A172 (cell line): ENCODE measurements at places on chromosomes 6 and 20. TPM values are rescaled to one million over a fixed set of nuclear protein-coding genes. Genes with fewer than 3 reads are reported as not detected.

Gene CRISP2
- total RNA-seq: not detected in 2 replicates

- no peak for DNase-seq
Observed at GRCh38 chr6:160160450-160160849, 38.8 kb downstream of the SLC22A1 start.

GRCh38 chr6:170369403-170369802 is 62.8 kb downstream of the FAM120B start:
- no peak for DNase-seq

Gene UNC5CL
- total RNA-seq: 0.62 TPM in 1 of 2 replicates, not detected in the other

GRCh38 chr6:75933387-75933975 is 139.0 kb downstream of the IMPG1 start:
- no peak for DNase-seq

Gene SLA2
- total RNA-seq: 0.17 TPM in 1 of 2 replicates, not detected in the other

DNA sequence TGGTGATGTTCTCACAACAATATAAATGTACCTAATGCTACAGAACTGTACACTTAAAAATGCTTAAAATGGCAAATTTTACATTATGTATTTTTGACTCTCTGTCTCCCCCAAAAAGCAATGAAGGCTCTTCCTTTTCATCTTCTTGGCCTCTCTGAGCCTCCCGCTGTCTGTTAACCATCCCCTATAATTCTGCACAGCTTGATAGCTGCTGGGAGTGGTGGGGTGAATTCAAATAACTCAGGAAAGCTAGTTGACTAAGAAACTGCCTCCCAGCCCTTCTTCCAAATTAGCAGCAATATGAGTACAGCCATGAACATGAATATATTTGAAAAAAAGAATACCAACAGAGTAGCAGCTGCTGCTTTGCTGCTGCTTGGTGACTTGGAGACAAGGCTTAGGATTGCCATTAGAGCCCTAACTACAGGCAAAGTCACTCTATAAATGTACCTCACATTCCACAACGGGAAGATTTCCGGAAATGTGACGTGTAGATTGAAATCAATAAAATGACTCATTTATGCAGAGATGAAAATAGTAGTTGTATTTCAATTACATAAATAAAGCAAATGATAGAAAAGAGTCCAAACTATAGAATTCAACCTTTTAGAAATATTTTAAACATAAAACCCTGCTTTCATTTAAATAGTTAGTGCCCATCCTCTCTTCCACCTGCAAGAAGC is 200.1 kb upstream of the HEY2 start:
- DNase-seq: peak; percentile 12

GRCh38 chr20:19913349-19913748 is 103.8 kb upstream of the NAA20 start:
- no peak for DNase-seq

Gene VSX1
- 0.10 TPM in 1 of 2 replicates, not detected in the other for total RNA-seq
